Hematopoietic multipotent progenitor cell (in vitro differentiated cells): ENCODE measurements at places on chromosomes 2 and 18.

GRCh38 chr2:96501886-96502810 lies 3.0 kb downstream of the NEURL3 start:
- no peak for DNase-seq

DNA sequence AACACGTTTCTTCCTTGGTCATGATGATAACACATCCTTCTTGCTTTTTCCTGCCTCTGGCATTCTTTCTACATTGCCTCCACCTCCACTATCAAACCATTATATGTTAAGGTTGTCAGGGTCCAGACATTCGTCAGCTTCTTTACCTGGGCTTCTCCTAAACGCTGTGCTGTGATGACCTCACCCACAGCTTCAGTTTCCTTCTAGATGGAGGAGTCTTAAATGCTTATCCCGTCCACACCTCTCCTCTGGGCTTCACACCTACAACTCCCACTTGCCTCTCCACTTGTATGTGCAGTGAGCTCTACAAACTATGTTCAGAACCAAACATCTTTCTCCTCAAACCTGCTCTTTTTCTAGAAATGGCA lies 666 bp upstream of the STAT1 start:
- DNase-seq, result no peak

DNA sequence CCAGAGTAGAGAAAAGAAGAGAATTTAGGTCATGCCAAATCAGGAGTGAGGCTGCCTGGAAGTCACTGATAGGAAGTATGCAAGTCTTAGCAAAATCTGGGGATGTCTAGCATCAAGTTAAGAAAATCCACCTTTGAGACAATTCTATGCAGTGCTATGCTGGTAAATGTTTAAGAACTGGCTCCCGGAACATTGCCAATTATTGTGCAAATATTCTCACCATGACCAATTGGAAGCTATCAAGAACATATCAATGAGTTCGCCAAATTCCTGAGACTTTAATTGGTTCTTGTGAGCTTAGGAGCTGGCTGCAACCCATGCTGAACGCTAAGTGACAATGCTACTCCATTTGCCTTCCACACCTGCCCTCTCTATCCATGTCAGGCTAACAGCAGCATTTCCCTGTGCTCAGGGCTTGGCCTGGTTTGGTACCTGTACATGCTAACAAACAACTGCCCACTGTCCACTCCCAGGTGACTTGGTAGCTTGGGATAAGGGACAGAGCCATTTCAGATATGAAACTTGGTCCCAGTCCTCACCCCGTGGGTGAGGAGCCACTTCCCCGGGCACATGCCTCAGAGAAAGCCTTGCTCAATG lies 172.9 kb upstream of the KLHL29 start:
- no peak for DNase-seq

GRCh38 chr2:187702157-187702556 lies 147.9 kb upstream of the TFPI start:
- no peak for DNase-seq

DNA sequence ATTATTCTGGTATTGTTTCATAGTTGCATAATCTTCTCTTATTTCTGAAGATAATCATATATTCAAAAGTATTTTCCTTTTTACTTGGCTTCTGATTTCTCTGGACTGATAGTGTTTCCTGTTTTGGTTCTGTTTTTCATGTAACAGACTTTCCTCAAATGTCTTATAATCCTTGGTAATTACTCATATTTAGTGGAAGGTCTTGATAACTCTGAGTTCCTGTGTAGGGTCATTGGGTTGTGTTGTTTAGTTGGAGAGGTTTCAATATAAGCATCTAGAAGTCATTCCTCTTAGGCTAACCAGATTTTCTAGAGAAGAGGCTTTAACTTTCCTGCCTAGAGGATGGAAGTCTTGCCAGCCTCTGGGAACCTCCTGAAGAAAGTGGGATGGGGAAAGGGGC lies 23.8 kb downstream of the MFSD6 start:
- DNase-seq, result no peak

GRCh38 chr2:105934467-105934866 lies 189.8 kb downstream of the NCK2 start:
- no peak for DNase-seq

- no peak for DNase-seq
These were observed 236.3 kb upstream of the ID2 start for GRCh38 chr2:8445580-8445979.

DNA sequence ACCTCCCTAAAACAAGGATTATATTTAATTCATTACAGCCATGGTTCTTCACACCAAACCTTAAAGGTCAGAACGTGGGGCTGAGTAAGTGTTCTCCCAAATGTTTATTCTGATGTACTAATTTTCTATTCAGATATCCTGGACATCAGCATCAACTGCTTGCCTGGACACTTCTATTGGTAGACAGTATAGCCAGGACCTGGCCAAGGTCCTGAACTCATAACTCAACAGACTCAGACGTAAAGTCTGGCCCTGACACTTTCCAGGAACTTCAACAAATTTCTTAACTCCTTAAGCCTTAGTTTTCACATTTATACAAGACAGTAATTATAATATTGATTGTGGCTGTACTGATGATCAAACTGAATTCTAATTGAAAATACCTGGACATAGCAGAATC lies 89.1 kb downstream of the AKAIN1 start:
- DNase-seq, result no peak

DNA sequence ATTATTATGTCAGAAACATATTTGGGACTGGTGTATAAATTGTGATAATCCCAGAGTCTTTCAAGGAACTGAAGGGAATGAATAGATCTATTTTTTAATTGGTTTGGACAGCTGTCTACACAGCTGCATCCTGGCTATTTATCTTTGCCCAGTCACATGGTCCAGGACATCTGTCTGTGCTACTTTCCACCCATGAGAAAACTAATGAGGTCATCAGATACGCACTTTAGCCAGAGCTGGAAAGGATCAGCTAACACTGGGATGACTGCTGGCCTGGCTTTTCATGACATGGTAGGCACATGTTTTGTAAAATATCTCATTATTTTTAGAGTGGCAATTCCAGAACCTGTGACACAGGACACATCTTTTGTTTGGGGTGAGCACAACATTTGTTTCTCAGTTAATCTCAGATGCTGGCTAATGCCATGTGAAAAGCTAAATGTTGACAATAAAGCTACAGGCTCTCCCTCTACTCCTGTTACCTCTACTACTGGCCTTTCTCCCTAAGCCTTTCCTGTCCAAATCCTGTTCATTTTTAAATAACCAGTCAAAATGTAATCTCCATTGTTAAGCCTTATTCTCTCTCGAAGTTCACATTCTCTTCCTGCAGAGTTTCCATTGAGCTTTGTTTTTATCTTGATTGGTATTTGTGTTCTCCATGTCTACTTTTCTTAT lies 500.7 kb downstream of the RIT2 start:
- no peak for DNase-seq

DNA sequence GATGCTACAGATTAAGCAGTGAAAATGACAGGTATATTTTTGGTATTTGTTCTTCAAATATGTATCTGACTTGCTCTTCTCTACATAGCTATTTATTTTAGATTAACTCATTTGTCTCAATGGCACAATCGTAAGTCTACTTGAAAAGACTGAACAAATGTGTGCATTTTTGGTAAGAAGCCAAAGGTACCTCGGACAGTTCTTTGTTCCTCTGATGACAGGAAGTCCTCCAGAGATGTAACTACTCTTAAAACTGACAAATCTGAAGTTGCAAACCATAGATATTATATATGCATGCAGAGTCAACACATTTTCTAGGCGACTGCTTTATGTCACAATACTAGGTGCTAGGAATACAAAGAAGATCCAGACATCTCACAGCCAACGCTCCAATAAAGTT lies 36.7 kb downstream of the NDUFAF7 start:
- no peak for DNase-seq

- no peak for DNase-seq
These were observed 99.6 kb upstream of the MGAT5 start for GRCh38 chr2:134154246-134154645.

GRCh38 chr2:205806143-205806905 lies 124.0 kb downstream of the NRP2 start:
- DNase-seq, result no peak

DNA sequence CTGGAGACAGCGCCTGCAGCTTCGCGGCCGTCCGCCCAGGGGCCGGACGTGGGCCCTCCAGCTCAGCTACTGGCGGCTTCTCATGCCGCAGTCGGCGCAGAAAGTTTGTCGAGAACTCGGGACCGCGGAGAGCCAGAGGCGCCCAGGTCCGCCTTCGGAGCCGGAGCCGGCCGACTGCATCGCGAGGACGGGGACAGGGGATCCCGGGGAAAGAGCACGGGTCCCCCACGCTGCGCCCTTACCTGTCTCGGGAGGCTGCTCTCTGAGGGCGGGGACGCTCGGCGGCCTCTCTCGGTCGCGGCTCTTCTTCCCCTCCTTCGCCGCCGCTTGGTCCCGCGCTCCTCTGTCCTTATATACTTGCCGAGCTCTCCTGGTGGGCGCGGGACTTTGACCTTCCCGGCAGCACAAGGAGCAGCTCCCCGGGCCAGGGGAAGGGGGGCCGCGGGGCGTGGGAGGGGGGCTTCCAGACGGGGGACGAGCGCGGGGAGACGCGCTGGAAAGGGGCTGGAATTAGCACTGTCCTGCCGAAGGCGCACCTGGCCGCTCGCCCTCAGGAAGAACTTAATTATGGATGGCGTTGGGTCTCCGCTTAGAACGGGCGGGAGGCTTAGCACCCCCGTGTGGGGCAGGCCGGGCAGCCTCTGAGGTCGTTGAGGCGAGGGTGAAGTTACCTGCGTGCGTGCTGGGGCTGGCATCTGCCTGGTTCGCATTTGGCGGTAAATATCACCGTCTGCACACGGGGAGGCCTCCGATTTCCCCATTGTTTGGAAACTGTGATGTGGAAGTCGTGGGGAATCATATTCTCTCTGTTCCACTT lies at the start of gene POMC:
Gene POMC (minus strand): TSS at position 325 of the 817 bp plus-strand sequence. CDS start 3,808 bp downstream, outside the sequence.
- peak; percentile 51 for DNase-seq

DNA sequence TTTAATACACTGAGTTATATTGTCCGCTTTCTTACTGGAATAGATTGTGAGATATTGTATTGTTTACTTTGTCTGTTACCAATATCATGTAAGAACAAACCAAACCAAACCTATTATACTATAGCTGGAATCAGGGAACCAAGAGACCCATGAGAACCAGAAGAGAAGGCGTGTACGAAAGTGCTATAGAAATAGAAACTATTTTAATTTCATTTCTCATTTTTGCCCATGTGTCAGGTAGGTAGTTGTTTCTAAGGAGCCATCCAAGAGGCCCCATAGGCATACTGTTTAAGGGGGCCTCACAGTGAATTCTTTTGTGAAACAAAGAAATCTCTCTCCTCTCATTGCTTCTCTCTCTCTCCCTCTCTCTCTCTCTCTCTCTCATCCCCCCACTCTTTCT lies 363.6 kb downstream of the RNF144A start:
- no peak for DNase-seq

GRCh38 chr2:47336259-47337238 lies 66.4 kb upstream of the MSH2 start:
- no peak for DNase-seq

DNA sequence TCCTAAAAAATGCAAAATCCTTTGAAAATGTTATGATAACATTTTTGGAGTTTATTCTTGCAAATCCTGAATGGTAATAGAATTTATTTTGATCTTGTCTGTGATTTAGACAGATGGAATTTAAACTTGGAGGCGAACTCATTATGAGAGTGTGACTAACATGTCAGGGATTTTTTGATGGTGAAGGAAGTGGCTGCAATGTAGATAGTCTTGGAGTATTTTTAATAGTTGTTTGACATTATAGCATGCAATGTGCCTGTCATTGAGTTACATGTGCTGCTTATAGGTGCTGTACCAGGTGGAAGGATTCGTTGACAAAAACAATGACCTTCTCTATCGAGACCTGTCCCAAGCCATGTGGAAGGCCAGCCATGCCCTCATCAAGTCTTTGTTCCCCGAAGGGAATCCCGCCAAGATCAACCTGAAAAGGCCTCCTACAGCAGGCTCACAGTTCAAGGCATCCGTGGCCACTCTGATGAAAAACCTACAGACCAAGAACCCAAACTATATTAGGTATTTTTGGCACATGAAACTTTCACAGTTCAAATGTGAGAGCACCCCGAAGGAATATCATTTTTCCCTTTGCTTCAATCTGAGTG lies 141.8 kb downstream of the MYO1B start:
- no peak for DNase-seq

GRCh38 chr18:28143725-28144124 lies 33.2 kb downstream of the CDH2 start:
- DNase-seq, result no peak

DNA sequence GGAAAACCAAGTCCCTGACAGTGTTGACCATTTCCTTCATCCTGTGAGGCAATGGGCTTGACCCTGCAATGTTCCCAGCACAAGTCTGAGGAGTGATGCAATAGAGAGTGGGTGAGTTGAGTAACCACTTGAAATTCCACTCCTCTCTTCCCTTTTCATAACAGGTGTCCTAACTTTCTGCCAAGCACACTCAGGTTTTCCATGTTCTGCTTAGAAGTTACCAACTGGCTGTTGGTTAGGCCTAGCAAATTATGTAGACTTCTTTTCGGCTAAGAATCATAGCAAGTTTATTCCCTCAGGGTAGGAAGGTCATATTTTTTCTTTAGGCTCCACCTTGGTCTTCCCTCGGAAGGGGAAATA lies 11.5 kb downstream of the GNLY start:
- no peak for DNase-seq

- no peak for DNase-seq
These were observed 299.7 kb downstream of the DSEL start for GRCh38 chr18:67216846-67217245.

DNA sequence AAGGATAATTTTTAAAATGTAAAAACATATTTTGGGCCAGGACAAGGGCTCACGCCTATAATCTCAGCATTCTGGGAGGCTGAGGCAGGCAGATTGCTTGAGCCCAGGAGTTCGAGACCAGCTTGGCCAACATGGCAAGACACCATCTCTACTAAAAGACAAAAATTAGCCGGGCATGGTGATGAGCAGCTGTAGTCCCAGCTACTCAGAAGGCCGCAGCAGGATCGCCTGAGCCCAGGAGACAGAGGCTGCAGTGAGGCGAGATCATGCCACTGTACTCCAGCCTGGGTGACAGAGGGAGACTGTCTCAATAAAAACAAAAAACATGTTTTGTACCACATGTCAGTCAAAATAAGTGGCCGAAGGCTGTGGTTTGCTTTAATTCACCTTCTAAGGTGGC lies 122.5 kb downstream of the HDAC4 start:
- DNase-seq, result no peak

DNA sequence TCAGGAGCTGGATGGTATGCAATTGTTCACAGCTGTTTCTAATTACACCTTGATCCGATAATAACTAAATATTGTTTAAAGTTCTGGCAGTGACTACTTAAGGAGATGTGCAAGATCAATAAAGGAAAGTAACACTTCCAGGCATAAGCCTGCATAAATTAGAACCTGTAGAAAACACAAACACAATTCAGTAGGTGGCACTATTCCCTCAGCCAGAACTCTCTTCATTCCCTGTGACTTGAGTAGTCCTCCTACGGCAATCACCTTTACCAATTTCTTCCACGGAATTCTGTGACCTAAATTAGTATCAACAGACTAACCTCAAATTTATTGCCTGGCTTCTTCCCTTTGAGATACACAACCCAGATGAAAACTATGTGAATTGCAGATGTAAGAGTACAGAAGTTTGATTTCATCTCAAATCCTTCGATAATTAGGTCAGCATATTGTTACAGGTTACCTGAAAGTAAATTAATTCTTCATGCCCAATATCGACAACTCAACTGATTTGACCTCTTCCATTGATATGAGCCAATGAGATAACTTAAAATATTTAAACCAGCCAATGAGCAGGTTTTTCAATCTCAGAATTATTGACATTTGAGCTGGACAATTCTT lies 137.8 kb downstream of the PID1 start:
- DNase-seq, result no peak
